ENCODE measurements at places on chromosomes 11 and 22. TPM values are rescaled to one million over a fixed set of nuclear protein-coding genes. Genes with fewer than 3 reads are reported as not detected.

DNA sequence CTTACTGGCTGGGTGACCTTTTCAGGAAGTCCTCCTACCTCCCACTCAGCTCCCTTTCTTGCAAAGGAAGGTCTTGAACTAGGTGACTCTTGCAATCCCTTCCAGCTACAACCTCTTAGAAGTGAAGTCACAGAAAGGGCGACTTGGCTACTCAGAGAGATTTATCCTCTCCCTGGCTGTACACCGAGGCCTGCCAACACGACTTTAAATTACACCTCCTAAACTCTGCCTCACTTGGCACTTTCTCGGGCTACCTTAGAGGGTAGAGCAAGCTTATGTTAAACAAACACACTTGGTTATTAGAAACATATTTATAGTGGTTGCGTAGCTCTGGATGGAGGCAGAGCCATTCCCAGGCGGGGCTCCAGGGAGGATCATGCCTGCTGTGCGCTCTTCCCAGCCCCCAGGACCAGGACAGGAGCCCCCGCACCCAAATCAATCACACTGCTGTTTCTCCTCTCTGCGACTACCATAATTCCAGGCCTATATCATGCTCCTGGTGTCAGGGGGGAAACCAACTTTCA is 358.4 kb downstream of the BUD13 start:
- DNase-seq, result no peak

DNA sequence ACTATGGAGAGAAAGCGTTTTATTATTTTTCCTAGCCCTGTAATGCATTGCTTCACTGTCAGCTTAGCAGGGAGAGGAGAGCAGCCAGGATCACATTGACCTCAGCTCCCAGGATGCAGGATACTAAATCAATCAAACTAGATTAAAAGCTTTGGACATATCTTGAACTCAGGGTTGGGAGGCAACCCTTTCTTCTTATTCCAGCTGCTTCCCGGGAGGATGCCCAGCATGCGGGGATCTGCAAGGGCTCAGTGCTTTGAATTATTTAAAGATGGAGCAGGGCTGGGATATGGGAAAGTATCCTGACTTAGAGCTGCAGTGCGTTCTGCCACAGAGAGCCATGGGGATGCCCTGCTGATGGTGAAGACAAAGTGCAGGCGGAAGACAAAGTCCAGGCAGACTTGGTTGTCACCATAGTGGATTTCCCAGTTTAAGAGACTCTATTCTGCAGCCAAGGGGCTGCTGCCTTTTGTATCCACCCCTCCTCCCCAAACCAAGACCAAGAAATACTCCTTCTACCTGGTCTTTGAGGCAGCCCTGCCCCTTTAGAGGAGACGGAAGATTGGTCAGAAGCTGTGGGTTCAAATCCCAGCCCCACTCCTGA is 1035.0 kb downstream of the TBC1D22A start:
- no peak for DNase-seq

Gene DDX17
- 415 TPM for total RNA-seq

Gene MAPK8IP2
- 0.54 TPM for total RNA-seq
